Thyroid gland (tissue), 4 donors: ENCODE measurements at places on chromosomes 1 and 21. TPM values are rescaled to one million over a fixed set of nuclear protein-coding genes. Genes with fewer than 3 reads are reported as not detected.
A peak's percentile ranks its signal among the peaks of the same experiment; 100 is the strongest.

GRCh38 chr1:55725378-55725777 is 510.2 kb upstream of the USP24 start:
- H3K27ac ChIP-seq, result no peak overlapping the region
- no peak overlapping the region for H3K4me3 ChIP-seq
- DNase-seq, result no peak
- no peaks in the 10 kb centered on the region for H3K36me3 ChIP-seq

GRCh38 chr1:180542113-180542837 is 16.5 kb upstream of the OVAAL start:
- peaks cover 17% of the 10 kb centered on the region for H3K4me1 ChIP-seq
- H3K36me3 ChIP-seq, result no peaks in the 10 kb centered on the region
- peak overlapping the region; percentile 75 for H3K27ac ChIP-seq
- peak; percentile 77 for DNase-seq
- no peak overlapping the region for H3K4me3 ChIP-seq

DNA sequence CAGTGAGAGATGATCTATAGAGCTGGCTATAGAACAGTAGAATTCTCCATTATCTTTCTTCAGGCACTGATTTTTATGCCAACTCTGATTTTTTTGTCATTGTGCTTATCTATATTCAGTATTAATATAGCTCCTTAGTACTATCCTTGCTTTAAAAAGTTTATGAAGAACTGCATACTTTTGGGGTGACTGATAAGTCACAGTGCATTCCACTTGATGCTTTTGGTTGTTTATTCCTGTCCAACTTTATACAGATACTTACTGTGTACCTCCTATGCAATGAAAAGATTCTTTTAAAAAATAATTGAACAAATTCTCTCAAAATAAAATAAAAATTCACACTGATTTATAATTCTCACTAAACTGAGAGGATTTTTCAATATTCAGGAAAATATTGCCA is 71.6 kb downstream of the COL24A1 start:
- DNase-seq, result no peak
- no peak overlapping the region for H3K4me3 ChIP-seq

DNA sequence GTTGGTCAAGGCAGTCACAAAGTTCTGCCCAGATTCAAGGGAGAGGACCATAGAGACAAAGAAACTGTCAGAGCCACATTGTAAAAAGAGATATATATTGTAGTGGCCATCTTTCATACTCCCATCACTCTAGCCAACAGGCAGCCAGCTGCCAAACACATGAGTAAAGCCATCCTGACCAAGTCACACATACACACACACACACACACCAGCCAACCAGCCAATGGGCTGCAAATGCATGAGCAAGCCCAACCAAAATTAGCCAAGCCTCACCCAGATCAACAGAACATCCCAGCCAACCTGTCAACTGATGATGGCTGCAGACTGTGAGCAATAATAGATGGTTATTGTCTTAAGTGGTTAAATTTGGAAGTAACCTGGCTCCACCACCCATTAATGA is 120.7 kb downstream of the SEC16B start:
- no peaks in the 10 kb centered on the region for H3K36me3 ChIP-seq
- DNase-seq, result no peak
- no peak overlapping the region for H3K4me3 ChIP-seq
- H3K27me3 ChIP-seq, result no peaks in the 10 kb centered on the region
- H3K27ac ChIP-seq, result no peak overlapping the region

DNA sequence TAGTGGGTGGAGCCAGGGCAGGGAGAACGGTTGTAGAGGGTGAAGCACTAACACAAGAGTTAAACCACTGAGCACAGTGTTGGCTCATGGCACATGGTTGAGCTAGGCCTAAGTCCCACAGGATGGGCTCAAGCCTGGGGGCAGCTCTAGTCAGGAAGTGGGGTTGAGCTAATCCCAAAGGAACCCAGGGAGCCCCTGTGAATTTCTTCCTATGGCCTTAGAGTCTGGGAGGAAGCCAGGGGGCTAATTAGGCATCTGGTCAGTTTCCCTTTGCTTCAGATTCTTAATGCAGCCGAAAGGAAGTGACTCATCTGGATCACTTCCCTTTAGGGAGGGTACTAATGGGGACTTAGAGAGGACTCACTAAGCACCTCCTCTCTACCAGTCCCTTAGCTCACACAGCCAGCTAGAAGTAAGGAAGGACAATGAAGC is 10.1 kb downstream of the CFAP45 start:
- H3K27me3 ChIP-seq, result no peaks in the 10 kb centered on the region
- no peaks in the 10 kb centered on the region for H3K36me3 ChIP-seq
- no peak overlapping the region for H3K4me3 ChIP-seq

DNA sequence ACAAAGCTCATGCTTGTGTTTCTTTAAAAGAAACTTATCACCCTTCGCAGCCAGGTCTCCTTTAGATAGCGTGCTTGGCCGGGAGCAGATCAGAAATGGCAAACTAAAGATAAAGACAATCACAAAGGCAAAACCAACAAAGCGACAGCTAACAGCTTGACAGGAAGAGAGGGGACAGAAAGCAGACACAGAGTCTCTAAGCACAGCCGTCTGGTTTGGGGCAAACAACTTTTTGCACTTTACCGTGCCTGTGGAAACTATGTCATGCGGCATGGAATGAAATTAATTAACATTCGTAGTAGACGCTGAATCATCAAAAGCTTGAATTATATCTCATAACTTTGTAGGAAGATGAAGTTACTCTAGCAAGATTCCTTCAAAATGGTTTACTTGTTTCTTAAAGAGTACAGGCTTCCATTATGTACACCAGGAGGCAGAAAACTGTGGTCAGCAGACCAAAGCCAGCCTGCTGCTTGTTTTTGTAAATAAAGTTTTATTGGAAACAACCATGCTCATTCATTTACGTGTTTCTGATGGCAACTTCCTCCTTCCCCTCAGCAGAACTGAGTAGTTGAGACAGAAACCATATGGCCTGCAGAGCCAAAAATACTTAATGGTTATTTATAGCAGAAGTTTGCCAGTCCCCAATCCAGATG is 183.2 kb downstream of the KIF26B start:
- H3K27me3 ChIP-seq, result no peaks in the 10 kb centered on the region
- no peaks in the 10 kb centered on the region for H3K36me3 ChIP-seq
- DNase-seq, result no peak
- peaks cover 8% of the 10 kb centered on the region for H3K4me1 ChIP-seq
- no peak overlapping the region for H3K27ac ChIP-seq

The LCE2A gene
- total RNA-seq, result not detected

DNA sequence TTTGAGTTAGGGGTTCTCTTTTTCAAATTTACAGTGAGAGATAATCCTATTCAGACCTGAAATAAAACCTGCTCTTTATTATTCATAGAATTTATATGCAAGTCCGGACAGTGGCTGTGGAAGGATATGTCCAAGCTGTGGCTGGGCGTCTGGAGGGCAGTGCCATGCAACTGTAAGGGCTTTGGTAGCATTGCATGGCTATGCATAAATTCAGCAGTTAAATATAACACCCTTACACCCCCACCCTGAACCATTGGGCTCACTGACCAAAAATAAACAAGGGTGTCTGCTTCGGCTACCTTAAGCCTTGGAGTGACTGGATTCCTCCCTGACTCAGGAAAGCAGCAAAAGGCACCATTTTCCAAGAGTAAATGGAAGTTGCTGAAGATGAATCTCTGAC is 5.4 kb downstream of the CHTOP start:
- no peaks in the 10 kb centered on the region for H3K27me3 ChIP-seq
- H3K4me3 ChIP-seq, result no peak overlapping the region
- peaks cover 20% of the 10 kb centered on the region for H3K4me1 ChIP-seq
- H3K36me3 ChIP-seq, result peaks cover 78% of the 10 kb centered on the region
- H3K27ac ChIP-seq, result no peak overlapping the region

GRCh38 chr1:18955441-18956192 is 859 bp downstream of the IFFO2 start:
- peak overlapping the region; percentile 13 for H3K4me3 ChIP-seq
- no peaks in the 10 kb centered on the region for H3K36me3 ChIP-seq
- peaks cover 55% of the 10 kb centered on the region for H3K4me1 ChIP-seq
- H3K27me3 ChIP-seq, result no peaks in the 10 kb centered on the region
- H3K27ac ChIP-seq, result peak overlapping the region; percentile 63

The SYT2 gene
- total RNA-seq, result not detected

GRCh38 chr1:238252033-238252802 is 361.5 kb upstream of the ZP4 start:
- no peak overlapping the region for H3K4me3 ChIP-seq
- H3K27ac ChIP-seq, result no peak overlapping the region
- H3K36me3 ChIP-seq, result no peaks in the 10 kb centered on the region
- peak; percentile 63 for DNase-seq
- no peaks in the 10 kb centered on the region for H3K4me1 ChIP-seq
